ENCODE measurements at places on chromosomes 13 and 19.
A peak's percentile ranks its signal among the peaks of the same experiment; 100 is the strongest.

DNA sequence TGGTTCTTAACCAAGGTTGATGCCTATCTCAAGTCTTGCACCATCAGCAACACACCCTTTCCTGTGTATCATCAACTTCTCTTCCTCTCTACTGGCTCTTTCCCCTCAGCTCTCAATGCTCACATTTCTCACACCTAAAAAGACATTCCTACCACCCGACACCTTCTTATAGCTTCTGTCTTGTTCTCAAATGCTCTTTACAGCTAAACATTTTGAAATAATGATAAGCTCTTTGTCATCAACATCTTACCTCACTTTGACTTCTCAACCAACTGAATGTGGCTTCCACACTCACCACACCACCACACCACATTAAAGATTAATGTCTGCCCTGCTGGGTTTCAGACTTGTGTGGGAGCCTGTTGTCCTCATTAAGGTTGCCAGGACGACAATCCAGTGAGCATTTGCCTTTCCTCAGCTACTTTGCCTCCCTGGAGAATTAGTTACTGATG is 67.8 kb downstream of the RXFP2 start:
- no peak for DNase-seq

GRCh38 chr13:20719783-20720182 is 16.3 kb downstream of the IL17D start:
- DNase-seq = no peak

GRCh38 chr13:88958821-88959220 is 1287.7 kb downstream of the SLITRK5 start:
- no peak for DNase-seq

DNA sequence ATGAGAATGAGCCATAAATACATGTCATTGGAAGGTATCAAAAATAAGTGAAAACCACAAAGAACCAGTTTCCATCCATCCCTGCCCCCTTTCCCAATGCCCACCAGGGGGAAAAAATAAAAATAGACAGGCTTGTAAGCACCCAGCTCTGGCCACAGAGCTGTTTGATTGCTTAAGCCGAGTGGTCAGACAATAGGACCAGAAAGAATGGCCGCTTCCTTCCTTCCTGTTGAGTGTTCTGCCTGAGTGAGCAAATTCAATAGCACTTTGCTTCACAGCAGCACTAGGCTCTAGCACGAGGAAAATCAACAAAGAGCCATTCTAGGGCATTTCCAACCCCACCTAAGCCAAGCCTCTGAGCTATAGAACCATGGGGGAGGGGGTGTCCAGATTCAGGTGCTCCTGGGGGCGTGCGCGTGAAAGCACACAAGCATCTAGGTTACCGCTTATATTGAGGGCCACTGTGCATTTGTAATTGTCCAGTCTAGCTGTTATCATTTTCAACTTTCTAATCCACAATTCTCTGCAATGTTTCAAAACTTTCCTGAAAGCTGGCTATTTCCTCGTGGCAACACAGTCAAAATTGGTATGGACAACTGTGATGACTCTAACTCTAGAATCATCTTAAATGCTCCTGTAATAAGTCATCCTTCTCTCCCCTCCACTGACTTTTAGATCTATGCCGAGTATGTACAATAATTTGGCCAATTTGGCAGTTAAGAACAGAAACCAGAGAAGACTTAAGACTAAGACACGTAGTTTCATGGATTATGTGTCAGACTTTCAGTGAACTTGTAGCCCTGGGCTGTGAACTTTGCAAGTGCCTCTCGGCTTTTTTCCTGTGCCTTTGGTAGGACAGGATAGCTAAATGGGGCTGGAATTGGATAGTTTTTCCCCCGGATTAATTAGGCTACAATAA is 64.3 kb downstream of the SPRY2 start:
- no peak for DNase-seq

- DNase-seq = no peak
Measured at GRCh38 chr13:49776871-49777270, 15.6 kb downstream of the KPNA3 start.

DNA sequence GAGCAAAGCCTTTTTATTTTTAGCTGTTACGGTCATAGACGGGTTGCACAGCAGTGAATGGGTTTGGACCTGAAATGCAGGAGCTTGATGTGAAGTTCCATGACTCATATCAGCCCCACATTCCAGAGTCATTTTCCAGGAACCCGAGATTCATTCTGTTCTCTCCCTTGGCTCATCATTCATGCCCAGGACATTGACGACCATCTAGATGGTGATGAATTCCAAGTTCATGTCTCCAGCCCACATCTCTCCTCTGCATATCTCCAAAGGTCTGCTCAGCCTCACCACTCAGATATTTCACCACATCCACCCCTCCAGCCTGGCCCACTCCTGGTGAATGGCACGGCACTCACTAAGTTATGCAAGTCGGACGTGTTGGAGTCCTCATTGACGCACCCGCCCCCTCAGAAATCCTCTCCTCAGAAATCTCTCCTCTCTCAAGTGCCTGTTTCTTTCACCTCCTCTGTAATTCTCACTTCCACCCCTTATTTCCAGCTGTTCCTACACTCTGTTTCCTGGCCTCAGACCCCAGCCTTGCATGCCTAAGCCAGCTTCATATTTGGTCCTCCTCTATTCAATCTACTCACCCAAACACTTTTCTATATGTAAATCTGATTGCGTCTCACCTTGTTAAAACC is 83.1 kb downstream of the ALOX5AP start:
- no peak for DNase-seq

- DNase-seq = no peak
Measured at GRCh38 chr13:72788831-72789230, 6.9 kb downstream of the PIBF1 start.

DNA sequence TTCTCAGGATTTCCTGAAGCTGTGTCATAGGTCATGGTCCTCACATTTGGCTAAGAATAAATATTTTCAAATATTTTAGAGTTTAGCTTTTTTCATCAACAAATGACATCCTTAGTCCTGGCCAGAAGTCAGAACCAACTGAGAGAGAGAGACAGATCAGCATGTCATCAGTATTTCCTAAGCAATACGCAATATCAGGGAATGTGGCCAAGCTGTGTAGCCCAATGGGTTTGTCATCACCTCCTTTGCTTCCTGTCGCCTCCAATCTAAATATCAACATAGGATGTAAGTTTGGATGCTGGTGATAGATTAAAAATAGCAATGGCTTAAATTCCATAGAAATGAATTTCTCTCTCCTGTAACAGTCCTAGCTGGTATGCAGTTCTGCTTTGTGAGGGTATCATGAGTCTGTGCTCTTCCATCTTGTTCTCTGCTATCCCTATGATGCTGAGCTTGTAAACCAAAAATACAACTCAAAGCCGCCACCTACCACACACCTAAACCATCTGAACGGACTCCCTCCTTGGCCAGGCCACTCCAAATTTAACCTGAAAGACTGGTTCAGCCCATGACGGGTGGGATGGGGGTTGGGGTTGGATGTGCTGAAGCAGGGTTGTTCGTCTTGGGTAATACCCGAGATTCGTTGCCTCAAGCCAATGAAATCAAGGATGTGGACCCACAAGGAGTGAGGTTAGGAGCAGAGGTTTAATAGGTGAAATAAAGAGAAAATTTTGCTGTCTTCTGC is 10.0 kb upstream of the IGSF23 start:
- DNase-seq = peak; percentile 71

DNA sequence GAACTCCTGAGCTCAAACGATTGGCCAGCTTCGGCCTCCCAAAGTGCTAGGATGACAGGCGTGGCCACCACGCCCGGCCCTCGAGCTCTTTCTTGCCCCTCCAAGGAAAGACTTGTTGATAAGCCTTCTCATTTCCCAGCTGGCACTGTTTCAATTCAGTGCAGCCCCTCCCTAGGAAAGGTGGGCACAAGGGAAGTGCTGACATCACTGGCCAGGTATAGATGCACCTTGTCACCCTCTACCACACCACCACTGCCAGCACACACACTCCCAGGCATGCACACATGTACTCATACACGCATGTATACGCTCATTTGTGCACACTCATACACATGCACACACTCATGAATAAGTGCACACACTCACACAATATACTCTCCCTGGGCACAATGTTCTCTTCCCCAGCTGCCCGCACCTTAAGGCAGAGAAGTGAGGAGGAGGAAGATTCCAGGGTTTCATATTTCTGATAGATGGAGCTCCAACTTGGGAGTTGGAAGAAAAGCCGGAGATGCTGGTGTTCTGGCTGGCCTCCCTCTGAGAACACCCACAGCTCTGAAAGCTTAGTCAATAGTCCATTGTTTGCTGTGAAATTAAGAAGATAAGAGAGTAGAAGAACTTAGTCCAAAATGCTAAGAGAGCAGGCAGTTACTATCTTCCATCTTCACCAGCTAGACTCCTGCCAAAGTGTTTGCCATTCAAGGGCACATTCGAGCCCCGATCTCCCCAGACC is 196.7 kb downstream of the FOXO1 start:
- DNase-seq = peak; percentile 13

GRCh38 chr19:53004242-53004641 is 9.5 kb upstream of the ERVV-1 start:
- DNase-seq = no peak

DNA sequence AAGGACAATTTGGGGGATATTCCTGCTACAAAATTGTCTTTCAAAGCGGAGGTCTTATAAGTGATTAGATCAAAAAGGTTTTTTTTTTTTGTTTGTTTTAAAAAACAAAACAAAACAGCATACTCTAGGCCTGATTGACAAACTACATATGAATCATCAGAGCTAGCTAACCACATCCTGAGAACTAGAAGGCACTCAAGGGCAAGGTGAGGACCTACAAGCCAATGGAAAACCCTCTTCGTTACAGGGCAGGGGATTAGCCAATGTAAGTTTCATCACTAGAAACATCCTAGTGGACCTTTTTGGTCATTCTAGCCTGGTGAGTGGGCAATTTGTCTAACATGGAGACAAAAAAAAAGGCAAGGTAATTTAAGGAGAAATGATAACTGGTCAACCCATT is 428.6 kb downstream of the RFC3 start:
- DNase-seq = no peak

GRCh38 chr13:28636677-28637317 is 22.1 kb upstream of the POMP start:
- DNase-seq = no peak

- no peak for DNase-seq
Measured at GRCh38 chr19:7911508-7912143, 3.0 kb upstream of the TGFBR3L start.

- DNase-seq = no peak
Measured at GRCh38 chr13:59016250-59016649, 1147.5 kb downstream of the DIAPH3 start.

- no peak for DNase-seq
Measured at GRCh38 chr13:67299072-67299635, 69.0 kb upstream of the PCDH9 start.

GRCh38 chr19:28435551-28436271 is 777.2 kb downstream of the UQCRFS1 start:
- no peak for DNase-seq

- no peak for DNase-seq
Measured at GRCh38 chr19:5831159-5831558, 8.3 kb downstream of the FUT6 start.

- no peak for DNase-seq
Measured at GRCh38 chr13:29840585-29840984, 9.8 kb downstream of the UBL3 start.

- no peak for DNase-seq
Measured at GRCh38 chr19:41619018-41619556, 7.8 kb downstream of the CEACAM4 start.

GRCh38 chr13:20161275-20161950 is 561 bp upstream of the GJA3 start:
- no peak for DNase-seq

DNA sequence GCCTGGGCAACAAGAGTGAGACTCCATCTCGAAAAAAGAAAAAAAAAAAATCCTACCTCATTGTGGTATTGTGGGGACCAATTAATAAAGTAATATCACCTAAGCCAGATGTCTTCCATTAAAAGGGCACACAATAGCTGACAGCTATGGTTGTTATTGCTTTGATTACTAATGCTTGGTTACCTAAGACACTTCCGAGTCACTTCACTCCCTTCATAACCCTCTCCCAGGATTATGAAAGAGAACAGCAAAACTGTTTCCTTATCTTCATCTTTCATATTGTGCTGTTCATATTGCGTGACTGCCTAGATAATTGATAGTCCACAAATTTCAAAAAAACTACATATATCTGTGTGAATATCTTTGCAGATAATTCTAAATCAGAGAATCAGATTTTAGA is 10.3 kb upstream of the HSPH1 start:
- DNase-seq = no peak

- no peak for DNase-seq
Measured at GRCh38 chr13:74003374-74003773, 130.8 kb downstream of the KLF12 start.

- no peak for DNase-seq
Measured at GRCh38 chr19:47853003-47853402, 6.0 kb upstream of the TPRX2 start.

DNA sequence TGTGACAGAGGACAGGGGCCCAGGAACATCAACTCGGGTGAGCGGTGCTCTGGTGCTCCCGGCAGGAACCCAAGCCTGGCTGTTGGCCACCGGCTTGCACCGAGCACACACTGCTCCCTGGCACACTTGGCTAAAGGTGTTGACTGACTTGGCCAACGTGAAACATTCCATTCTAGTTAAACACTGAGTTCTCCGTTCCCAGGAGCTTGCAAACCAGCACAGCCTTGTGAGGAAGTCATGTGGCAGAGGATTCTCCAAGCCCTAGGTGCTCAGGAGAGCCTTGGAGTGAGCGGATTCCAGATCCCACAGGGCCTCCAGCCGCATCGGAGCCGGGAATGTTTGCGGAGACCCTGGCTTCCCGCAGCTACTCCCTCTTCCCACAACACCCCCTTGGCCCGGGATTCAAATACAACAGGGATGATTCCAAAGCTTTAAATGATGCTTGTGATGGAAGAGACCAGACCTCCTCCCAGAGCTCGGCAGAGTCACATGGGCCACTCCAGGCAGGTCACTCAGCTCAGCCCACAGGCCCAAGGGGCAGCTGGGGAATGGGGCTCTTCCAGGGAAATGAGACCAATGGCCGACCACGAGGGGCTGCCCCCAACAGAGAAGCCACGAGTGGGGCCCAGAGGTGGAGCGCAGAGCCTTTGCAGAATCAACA is 2.9 kb downstream of the C13orf46 start:
- peak; percentile 97 for DNase-seq

DNA sequence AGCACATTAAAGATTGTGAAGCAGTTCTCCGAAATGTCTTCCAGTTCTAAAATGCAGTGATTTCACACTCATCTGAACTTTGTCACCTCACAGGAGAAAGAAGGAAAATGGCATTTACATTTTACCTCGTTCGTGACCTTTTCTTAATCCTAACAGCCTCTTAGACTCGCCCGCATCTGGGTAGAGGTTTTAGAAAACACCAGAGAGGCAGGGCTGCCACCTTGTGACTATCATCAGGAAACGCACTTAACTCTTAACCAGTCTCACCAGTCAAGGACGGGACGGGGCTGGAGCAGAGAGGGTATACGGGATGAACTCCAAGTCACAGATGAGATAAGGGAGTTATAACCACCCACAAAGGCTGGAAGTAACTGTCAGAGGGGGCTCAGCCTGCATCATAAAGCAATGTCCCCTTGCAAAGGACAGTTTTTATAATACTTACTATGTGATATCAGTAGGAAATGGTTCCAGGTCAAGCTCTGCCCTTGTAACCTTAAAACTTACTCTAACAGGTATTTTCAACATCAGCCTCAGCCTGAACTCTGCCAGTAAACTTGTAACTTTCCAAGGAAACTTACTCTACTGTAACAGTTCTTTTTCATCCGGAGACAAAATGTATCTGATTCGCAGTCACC is 8.6 kb upstream of the CEACAM6 start:
- peak; percentile 11 for DNase-seq

Measured in T47D (cell line).